T-helper 17 cell (primary cell): ENCODE measurements at places on chromosomes 2 and 18. TPM values are rescaled to one million over a fixed set of nuclear protein-coding genes. Genes with fewer than 3 reads are reported as not detected.
A peak's percentile ranks its signal among the peaks of the same experiment; 100 is the strongest.

DNA sequence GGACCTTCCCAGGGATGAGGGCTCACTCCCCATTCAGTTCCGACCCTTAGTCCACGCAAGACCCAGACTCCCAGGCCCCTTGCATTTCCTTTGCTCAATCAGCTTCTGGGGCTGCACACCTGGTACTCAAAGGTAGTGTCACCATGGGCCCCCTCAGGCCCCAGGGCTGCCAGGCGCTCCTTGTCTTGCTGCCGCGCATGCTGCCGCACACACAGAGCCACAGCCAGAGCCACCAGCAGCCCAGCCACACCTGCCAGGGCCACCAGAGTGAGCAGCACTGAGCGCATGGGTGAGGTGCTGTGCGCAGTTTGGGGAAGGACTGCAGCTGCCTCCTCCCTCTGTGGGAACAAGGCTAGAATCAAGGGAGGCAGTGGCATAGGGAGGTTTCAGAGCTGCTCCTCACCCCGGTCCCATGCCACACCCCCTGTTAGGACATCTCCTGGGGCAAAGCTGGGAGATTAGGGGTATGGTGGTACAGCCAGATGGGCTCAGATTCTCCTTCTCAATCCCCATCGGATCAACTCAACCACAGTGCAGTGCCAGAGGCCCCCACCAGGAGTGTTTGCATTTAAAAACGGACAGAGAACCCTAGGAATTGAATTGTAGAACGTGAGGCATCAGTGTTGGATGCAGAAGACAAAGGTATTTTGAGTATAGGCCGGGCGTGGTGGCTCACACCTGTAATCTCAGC, 11.3 kb downstream of the PTPRN start:
- DNase-seq: no peak

DNA sequence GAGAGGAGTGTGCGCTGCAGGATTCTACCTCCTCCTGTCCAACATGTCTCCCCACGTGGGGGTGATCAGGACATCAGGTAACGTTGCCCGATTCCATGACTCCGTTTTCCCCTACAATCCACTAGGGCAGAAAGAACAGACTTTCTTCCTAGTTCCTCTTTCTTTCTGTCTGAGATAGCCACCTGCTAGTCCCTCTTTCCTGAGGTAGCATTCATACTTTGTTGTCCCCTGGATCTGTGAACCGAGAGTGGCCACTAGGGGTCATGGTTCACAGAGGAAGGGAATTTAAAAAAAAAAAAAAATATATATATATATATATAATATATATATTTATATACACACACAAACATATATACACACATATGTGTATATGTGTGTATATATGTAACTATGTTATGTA, 210.0 kb upstream of the ZNF521 start:
- no peak for DNase-seq

DNA sequence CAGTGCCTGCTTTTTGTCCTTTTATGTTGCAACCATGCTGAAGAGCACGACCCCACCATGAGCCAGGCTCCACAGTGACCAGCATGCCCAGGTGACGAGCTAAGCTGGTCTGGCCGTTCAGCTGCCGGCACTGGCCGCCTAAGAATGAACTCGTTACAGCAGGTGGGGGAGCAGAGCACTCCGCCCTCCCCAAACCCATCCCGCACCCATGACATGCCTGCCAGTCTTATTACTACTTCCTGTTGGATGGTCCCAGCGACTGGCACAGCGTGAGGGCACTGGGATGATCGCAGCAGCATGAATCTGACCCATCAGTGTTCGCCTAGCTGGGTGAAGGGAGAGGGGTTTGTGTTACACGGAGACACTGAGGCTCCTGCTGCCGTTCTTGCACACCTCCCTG, 11.5 kb downstream of the DIPK1C start:
- no peak for DNase-seq

GRCh38 chr2:15334644-15335326, 226.3 kb downstream of the NBAS start:
- no peak for DNase-seq

The FOXI3 gene
- total RNA-seq: not detected

The TLX2 gene
- total RNA-seq: 1.5 TPM

GRCh38 chr2:61218076-61218816, 56.3 kb downstream of the C2orf74 start:
- DNase-seq: no peak

DNA sequence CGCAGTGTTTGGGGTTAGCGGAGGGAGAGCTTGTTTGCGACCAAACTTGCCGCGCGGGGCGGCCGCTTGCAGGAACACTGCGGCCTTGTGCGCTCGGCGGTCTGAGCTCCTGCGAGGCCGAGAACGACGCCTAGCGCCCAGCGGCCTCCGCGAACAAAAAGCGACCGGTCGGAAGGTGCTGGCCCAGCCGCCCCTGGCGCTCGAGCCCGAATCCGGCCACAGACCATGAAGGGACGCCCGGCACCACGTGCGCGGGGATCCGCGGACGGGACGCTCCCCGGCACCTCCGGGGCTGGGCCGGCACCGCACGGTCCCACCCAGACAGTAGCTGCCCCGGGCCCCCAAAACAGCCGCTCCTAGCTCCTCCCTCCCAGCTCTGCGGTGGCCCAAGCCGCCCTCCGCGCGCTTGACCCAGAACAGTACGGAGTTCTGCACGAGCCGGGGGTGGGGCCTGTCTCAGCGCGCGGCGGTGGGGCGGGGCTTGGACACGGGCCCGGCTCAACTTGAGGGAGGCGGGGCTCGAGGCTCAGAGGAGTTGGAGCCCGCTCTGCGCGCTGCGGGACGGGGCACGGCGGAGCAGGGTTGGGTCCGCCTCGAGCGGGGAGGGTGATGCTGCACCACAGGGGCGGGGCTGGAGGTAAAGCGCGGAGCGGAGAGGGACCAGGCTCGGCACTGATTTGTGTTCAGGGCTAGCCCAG, 664 bp upstream of the IMPA2 start:
- DNase-seq: peak; percentile 91

DNA sequence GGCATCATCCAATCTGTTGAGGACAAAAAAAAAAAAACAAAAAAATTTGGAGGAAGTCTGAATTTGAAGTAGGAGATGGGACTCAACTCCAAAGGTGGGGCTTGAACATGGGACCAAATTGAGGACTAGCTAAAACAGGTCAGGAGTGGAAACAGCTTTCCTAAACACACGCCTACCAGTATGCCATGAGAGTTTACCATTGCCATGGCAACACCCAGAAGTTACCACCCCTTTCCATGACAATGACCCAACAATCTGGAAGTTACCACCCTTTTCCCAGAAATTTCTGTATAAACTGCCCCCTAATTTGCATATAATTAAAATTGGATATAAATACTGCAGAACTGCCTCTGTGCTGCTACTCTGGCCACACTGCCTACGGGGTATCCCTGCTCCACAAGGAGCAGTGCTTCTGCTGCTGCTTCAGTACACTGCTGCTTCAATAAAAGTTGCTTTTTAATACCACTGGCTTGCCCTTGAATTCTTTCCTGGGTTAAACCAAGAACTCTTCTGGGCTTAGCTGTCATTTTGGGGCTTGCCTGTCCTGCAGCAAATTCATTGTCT, 73.3 kb upstream of the FSIP2 start:
- DNase-seq: no peak

GRCh38 chr18:62781262-62781661, 65.9 kb downstream of the PHLPP1 start:
- no peak for DNase-seq

DNA sequence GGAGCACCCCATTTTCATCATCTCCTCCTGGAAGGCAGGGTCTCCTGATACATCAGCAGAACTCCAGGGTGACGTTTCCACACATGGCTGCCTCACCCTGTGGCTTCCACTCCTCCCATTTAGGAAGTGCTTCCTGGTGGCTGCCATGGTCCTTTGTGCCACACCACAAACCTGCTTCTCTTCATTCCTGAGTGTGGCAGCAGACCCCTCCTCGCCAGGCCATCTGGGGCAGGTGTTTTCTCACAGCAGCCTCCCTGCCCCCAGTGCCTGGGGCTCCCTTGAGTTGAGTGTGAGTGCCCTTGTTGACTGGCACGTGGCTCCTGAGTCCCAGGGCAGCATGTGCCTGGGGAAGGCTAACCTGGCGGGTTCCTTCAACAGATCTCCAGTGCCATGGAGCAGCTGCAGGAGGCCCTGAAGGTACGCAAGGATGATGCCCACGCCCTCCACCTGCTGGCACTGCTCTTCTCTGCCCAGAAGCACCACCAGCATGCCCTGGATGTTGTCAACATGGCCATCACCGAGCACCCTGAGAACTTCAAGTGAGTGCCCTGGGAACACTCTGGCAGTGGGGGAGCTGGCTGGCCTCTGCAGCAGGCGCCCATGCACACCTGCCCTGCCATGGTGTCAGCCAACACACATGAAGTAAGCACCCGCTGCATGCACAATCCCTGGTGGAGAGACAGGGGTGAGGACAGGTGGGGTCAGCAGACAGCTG, 113.4 kb upstream of the MCFD2 start:
- no peak for DNase-seq

The GTF2A1L gene
- not detected for total RNA-seq

GRCh38 chr2:15226661-15227060, 334.5 kb downstream of the NBAS start:
- no peak for DNase-seq

The GATA6 gene
- total RNA-seq: not detected

GRCh38 chr18:77016936-77017335, 115.6 kb downstream of the MBP start:
- DNase-seq: no peak

The ZC3H8 gene
- total RNA-seq: 16.8 TPM

DNA sequence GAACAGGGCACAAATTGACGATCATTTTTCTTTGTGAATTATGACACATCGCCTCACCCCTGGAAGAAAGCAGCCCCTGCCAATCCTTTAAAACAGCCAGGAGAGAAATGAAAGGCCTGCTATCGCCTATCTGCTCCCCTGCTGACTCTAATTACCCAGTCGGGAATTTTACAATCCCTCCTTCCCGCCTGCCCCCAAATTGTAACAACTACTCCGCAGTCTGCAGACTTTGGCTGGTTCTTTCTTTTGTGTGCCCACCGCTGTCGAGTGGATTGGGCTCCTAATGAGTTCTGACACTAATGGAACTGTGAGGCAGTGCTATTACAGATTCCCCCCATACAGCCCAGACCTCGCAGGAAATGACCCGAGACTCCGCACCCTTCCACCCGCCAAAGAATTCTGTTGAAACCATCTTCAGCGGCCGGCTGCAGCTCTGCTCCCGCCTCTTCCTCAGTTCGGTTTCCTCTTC, 281.2 kb upstream of the PARD3B start:
- DNase-seq: no peak

The SCYGR4 gene
- total RNA-seq: 0.99 TPM

GRCh38 chr2:191912764-191913163, 65.9 kb upstream of the CAVIN2 start:
- no peak for DNase-seq

The SLC5A7 gene
- total RNA-seq: not detected

The ALK gene
- not detected for total RNA-seq

The TUBB8B gene
- total RNA-seq: not detected

DNA sequence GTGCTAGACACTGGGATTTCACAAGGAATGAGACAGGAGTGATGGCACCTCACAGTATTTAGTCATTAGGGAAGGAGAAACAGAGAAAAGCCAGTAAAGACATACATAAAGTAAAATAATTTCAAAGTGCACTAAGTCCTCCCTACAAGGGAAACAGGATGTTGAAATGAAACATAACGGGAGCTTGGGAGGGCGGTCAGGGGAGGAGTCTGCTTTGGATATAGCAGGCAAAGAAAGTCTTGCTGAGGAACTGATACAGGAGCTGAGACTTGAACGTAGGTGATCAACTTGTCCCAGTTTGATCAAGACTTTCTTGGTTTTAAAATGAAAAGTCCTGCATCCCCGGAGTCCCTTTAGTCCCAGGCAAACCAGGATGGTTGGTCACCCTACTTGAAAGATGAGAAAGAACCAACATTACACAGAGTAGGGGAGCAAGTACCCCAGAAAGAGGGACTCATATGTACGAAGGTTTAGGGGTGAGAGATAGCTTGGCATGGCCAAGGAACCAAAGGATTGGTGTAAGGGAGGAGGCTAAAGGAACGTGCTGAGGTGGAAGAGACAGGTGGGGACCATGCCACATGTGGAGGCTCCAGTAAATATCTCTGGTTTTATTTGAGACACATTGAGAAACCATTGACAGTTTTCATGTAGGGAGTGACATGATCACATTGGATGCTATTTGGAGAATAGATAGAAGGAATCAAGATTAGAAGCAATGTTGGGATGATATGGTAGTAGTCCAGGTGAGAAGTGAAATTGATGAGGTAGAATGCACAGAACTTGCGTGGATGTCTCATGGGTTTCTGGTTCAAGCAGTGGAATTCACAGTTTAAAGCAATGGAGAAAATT, 28.4 kb downstream of the FBXO48 start:
- no peak for DNase-seq

The APLF gene
- total RNA-seq: 5.3 TPM

The COBLL1 gene
- 6.6 TPM for total RNA-seq

The REG3A gene
- total RNA-seq: not detected

- DNase-seq: no peak
Measured at GRCh38 chr18:79613186-79613931, 66.2 kb upstream of the CTDP1 start.

DNA sequence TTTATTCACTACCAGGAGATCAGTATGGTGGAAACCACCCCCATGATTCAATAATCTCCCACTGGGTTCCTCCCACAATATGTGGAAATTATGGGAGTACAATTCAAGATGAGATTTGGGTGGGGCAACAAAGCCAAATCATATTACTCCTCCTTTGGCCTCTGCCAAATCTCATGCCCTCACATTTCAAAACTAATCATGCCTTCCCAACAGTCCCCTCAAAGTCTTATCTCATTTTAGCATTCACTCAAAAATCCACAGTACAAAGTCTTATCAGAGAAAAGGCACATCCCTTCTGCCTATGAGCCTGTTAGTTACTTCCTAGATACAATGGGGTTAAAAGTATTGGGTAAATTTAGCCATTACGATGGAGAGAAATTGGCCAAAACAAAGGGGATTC, 989.5 kb upstream of the CNTNAP5 start:
- no peak for DNase-seq

The HOXD3 gene
- not detected for total RNA-seq

DNA sequence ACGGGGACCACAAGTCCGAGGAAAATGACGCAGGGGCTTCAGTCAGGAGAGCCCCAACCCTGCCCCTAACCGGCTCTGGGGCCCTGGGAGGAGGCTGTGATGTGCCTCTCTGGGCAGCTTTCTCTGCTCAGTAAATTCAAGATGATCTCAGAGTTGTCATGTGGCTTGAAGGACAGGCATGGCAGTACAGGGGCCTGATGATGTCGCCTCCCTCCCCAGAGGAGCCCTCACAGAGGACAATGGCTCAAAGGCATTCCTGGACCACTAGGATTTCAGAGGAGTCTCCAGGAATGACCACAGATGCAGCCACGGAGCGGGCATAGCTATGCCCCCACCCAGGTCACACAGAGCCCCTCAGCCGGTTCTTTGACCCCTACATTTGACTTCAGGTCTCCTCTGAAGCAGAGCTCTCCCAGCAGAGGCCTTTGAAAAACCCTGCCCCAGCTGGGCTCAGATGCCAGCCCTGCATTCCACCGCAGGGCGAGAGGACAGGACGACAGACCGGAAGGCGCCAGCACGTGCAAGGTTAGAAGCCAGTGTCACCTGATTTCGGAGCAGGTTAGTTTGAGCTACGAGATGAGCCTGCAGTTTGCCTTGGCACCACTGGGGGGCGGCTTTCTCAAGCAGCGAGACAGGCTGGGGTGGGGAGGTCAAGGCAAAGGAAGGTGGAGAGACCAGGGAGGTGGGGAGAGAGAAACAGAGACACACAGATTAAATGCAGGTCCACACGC, 39.2 kb downstream of the BIN1 start:
- DNase-seq: peak; percentile 57

The CDKL4 gene
- total RNA-seq: not detected
